ENCODE measurements at places on chromosomes 4 and X.

- DNase-seq, result no peak
These were observed 17.1 kb downstream of the PPP2R3B start for GRCh38 chrX:369563-370101.

- DNase-seq, result no peak
These were observed 556.5 kb upstream of the NR3C2 start for GRCh38 chr4:148998719-148999118.

- no peak for DNase-seq
These were observed 1.2 kb upstream of the PDS5A start for GRCh38 chr4:39978904-39979303.

DNA sequence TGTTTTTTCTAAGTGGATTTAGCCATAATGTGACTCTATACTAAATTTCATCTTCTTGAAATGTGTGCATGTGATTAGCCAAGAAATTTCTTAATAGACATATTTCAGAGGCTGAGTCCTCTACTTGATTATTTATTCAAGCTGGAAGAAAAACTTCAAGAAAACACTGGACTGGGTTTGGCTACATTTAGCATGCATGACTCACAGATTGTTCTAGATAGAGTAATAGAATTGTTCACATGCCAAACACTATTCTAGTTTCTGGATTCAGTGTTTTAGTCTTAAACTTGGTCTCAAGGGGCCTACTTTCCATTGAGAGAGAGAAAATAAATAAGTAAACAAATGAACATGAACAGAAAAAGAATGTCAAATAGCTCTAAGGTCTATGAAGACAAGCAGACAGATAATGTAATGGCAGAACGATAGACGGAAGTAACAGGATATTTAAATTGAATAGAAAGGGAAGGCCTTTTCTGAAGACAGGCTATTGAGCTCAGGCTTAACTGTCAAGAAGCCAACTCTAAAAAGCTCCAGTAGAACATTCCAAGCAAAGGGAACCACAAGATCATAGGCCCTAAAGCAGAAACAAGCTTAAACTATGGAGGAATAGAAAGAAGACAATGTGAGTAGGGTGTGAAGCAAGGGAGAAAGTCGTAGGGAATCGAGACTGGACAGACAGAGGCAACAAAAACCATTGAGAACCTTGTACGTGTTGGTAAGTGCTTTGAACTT is 104.6 kb downstream of the TMEM144 start:
- DNase-seq, result no peak

DNA sequence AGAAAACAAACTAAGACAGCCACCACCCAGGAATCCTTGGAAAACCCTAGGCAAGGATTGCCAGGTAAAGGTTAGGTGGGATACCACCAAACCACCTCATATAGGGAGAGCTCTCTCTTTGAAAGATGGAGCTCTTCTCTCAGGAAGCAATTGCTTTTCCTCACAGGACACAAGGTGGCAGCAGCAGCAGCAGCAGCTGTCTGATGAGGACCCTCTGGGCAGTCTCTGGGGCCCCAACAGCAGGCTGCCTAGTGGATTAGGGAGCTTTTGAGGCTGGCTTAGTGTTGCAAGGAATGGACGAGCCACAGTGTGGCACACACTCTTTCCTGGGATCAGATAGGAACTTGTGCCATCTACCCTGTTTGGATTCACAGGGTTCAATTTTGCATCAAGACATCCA is 41.4 kb upstream of the CHRDL1 start:
- DNase-seq, result no peak

DNA sequence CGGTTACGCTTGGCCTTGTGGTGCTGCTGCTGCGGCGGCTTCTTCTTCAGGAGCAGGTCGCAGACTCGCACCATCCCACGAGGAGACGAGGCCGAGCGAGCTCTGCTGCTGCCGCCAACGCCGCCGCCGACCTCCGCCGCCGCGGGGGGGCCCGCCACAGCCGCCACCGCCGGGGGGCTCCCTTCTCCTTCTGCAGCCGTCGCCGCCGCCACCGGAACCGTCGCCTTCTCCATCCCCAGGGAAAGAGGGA is 237 bp downstream of the ANKRD17 start:
- no peak for DNase-seq

GRCh38 chr4:95549246-95550114 is 707 bp upstream of the UNC5C start:
- no peak for DNase-seq

- no peak for DNase-seq
These were observed 311.5 kb downstream of the TENM3 start for GRCh38 chr4:182554736-182555135.

DNA sequence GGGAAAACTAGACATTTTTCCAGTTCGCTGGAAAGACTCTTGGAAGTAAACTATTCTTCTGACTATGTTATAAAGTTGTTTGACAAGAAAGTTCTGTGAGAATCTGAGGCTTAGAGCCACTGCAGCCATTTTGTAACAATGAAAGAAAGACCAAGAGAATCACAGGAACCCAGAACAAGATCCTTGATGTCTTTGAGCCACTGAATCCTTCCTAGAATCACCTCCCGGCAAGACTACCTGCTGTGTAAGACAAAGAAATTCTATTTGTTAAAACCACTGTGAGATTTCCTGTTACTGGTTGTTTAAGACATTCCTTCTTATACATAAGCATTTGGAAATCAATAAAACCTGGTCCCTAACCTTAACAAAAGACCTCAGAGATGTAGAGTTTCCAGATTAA is 175.7 kb upstream of the RASGEF1B start:
- DNase-seq, result no peak

GRCh38 chrX:13284570-13284969 is 35.3 kb downstream of the ATXN3L start:
- DNase-seq, result no peak

- no peak for DNase-seq
These were observed 3.2 kb downstream of the SEL1L3 start for GRCh38 chr4:25859429-25860148.

Data from activated T-cell treated with anti-CD3 and anti-CD28 coated beads for 1 hour (primary cell).